ENCODE measurements at places on chromosomes 7 and 10. TPM values are rescaled to one million over a fixed set of nuclear protein-coding genes. Genes with fewer than 3 reads are reported as not detected.

Gene FGL2
- total RNA-seq: not detected

Gene GCK
- total RNA-seq: not detected

Gene STEAP4
- 0.07 TPM for total RNA-seq

Gene HOXA11
- total RNA-seq: 0.75 TPM

Gene C10orf53
- not detected for total RNA-seq

Gene NXPH1
- total RNA-seq: not detected

Gene PDK4
- total RNA-seq: 22.2 TPM

Gene PRLHR
- total RNA-seq: not detected

Gene IKZF1
- not detected for total RNA-seq

Gene TMEM229A
- total RNA-seq: not detected

Gene CPED1
- total RNA-seq: not detected

Gene VSTM2A
- not detected for total RNA-seq

Gene FGFR2
- total RNA-seq: 0.44 TPM

Gene GPR85
- total RNA-seq: not detected

Gene HMX2
- 0.23 TPM for total RNA-seq

Gene COL17A1
- 2.8 TPM for total RNA-seq

Gene CRCP
- total RNA-seq: 25.7 TPM

Gene MACROH2A2
- 23.0 TPM for total RNA-seq

Gene SLC18A3
- not detected for total RNA-seq

Gene RARRES2
- total RNA-seq: not detected

Gene TMEM270
- 0.22 TPM for total RNA-seq

Gene CFTR
- not detected for total RNA-seq

Gene FMC1
- total RNA-seq: 29.5 TPM

Gene AQP1
- total RNA-seq: 0.67 TPM

Gene ARF5
- total RNA-seq: 204 TPM

Gene ANKRD61
- 0.51 TPM for total RNA-seq

Gene PRSS37
- total RNA-seq: not detected

Gene ACHE
- 2.1 TPM for total RNA-seq

Gene CHST3
- total RNA-seq: 53.7 TPM

Gene XRCC2
- 3.5 TPM for total RNA-seq

Gene WASHC2C
- total RNA-seq: 19.4 TPM
